ENCODE measurements at places on chromosomes 12 and 14. TPM values are rescaled to one million over a fixed set of nuclear protein-coding genes. Genes with fewer than 3 reads are reported as not detected.

FGF6 gene
- total RNA-seq: not detected

TCL1B gene
- not detected for total RNA-seq

SIX6 gene
- not detected for total RNA-seq

GATC gene
- 27.6 TPM for total RNA-seq

SLC5A8 gene
- 1.4 TPM for total RNA-seq

DNA sequence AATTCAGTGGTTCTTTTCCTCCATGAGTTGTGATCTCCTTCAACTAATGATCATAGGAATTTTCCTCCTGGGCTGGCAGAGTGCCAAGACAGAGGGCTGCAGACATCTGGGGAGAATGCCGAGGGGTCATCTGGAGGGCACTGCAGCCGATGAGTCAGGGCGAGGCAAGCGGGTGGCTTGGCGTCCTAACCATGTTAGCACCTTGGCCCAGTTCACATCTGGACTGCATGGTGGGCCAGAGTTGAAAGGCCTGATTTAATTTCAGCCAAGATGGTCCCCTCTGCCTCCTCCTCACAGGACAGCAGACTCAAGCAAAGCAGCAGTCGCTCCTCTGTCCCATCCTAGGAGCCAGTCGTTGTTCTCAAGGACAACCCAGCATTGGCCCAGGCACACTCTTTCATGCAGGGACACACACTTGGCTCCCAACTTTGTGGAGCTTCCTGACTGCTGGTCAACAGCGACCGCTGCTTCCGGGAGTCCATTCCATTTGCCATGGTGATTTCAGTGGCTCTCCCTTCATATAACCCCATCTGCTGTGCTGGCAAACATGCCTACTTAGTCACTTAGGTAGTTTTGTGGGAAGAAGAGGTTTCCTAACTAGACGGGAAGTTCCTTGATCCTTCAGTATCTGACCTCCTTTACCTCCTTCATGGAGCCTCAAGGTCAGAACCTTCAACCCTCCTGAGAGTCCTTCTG is 161.8 kb downstream of the TTC8 start:
- no peak for DNase-seq

- DNase-seq: no peak
Measured at GRCh38 chr12:89468648-89469326, 55.8 kb downstream of the GALNT4 start.

GRCh38 chr12:100651694-100652093 is 78.2 kb downstream of the GAS2L3 start:
- DNase-seq: no peak

GRCh38 chr14:60658909-60659585 is 9.8 kb upstream of the SIX1 start:
- DNase-seq: no peak

DNA sequence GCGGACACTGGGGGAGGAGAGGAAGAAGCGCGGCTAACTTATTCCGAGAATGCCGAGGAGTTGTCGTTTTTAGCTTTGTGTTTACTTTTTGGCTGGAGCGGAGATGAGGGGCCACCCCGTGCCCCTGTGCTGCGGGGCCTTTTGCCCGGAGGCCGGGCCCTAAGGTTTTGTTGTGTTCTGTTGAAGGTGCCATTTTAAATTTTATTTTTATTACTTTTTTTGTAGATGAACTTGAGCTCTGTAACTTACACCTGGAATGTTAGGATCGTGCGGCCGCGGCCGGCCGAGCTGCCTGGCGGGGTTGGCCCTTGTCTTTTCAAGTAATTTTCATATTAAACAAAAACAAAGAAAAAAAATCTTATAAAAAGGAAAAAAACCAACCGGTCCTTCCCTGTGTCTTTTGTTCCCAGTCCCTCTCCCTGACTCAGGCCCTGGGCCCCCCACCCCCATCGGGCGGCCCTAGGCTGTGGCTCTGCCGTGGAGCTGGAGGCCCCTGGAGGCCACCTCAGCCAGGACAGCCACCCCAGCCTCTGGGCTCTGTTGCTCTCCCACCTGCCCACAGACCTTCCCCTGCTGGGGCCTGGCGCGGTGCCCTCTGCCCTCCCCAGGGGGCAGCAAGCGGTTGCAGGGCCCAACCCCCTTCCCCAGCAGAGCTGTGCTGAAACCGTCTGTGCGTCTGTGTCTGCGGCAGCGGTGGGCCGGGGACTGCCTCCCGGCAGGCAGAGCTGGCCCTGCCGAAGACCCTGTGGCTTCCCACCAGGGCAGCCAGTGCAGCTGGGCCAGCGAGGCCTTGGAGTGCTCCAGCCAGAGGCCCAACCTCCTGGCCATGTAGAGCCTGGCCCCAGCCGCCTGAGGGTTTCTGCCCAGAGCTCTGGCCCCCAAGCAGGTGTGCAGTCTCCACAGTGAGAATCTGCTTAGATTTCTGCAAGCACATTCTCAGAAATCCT is 4.0 kb upstream of the CRIP2 start:
- no peak for DNase-seq

GRCh38 chr12:48977290-48978281 is 536 bp upstream of the WNT1 start:
- DNase-seq: no peak

- DNase-seq: no peak
Measured at GRCh38 chr12:102990419-102990818, 32.9 kb downstream of the ASCL1 start.

DNA sequence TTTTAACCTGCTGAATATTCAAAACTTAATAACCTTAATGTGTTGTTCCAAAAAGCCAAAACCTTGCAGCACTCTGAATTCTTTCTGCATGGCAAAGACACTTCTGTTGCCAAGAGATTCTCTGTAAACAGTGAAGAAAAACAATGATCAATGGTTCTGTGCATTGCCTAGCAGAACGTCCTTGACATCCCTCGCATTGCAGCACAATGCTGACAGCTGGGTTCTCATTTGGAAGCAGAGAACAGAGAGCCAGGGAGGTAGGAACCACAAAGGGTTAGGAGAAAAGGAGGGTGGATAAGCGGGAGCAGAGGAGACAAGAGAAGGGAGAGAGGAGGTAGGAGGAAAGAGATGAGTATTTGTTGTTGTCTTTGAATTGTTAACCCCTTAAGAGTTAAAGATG is 501.1 kb downstream of the NAV3 start:
- DNase-seq: no peak

GRCh38 chr12:71242511-71242910 is 84.7 kb upstream of the TSPAN8 start:
- no peak for DNase-seq

DNA sequence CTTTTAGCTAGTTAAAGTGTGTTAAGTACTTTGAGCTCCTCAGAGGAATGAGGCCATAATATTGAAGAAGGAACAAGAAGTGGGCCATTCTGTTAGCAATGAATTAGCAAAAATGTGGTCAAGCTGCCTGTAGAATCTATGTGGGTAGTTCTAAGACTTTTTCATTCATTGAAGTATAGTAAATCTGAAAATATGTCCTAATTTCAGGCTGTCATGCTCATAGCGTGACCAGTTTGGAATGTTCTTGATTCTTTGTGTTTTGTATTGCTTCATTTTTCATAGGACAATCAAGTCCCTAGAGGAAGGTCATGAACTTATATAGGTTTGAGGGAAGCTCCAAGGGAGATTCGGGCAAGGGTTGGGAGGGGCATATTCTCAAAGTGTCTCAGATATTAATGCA is 11.4 kb downstream of the ATP23 start:
- DNase-seq: no peak

- DNase-seq: no peak
Measured at GRCh38 chr14:102164965-102165364, 25.3 kb downstream of the WDR20 start.

- no peak for DNase-seq
Measured at GRCh38 chr14:104359301-104359968, 220.1 kb upstream of the C14orf180 start.

- no peak for DNase-seq
Measured at GRCh38 chr12:109779382-109779781, 53.8 kb downstream of the TRPV4 start.

All from occipital lobe (tissue), 3 donors.